Type B pancreatic cell (in vitro differentiated cells): ENCODE measurements at places on chromosomes 1 and 21. TPM values are rescaled to one million over a fixed set of nuclear protein-coding genes. Genes with fewer than 3 reads are reported as not detected.

- no peak overlapping the region for H3K27ac ChIP-seq
- H3K4me3 ChIP-seq = peak overlapping the region; percentile 84
- peak; percentile 69 for DNase-seq
Measured at GRCh38 chr1:164320790-164321731, 237.9 kb upstream of the PBX1 start.

DNA sequence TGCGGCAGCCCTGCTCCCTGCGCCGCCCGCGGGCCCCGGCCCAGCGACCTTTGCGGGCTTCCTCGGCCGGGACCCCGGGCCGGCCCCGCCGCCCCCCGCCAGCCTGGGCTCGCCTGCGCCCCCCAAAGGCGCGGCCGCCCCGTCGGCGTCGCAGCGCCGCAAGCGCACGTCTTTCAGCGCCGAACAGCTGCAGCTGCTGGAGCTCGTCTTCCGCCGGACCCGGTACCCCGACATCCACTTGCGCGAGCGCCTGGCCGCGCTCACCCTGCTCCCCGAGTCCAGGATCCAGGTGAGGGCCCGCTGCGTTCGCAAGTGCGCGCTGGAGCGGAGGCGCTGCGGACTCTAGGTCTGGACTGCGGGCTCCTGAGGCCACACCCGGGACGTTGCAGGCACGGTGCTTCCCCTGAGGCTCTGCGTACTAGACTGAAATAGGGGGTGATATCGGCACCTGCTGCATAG lies 351 bp downstream of the MIXL1 start:
- DNase-seq = no peak
- peaks cover 6% of the 10 kb centered on the region for H3K4me1 ChIP-seq
- H3K27me3 ChIP-seq = peaks cover 44% of the 10 kb centered on the region
- H3K36me3 ChIP-seq = no peaks in the 10 kb centered on the region
- no peak overlapping the region for H3K27ac ChIP-seq

DNA sequence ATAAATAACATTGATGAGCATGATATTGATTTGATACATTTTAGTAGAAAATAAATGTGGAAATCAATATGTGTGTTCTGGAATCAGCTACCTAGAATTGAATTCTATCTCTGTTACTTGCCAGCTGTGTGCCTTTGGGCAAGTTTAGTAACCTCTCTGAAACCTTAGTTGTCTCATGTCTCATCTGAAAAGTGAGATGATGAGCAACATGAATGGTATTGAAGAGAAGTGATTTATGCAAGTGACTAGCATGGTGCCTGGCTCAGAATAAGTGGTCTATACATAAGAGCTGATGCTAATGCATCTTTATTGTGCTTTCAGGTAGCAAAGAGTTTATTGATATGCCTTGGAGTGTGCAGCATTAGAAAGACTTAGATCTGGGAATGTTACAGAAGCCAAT lies 383.3 kb downstream of the PRDM2 start:
- H3K4me3 ChIP-seq = no peak overlapping the region
- no peak for DNase-seq
- H3K27ac ChIP-seq = no peak overlapping the region
- peaks cover 8% of the 10 kb centered on the region for H3K4me1 ChIP-seq
- H3K27me3 ChIP-seq = no peaks in the 10 kb centered on the region

DNA sequence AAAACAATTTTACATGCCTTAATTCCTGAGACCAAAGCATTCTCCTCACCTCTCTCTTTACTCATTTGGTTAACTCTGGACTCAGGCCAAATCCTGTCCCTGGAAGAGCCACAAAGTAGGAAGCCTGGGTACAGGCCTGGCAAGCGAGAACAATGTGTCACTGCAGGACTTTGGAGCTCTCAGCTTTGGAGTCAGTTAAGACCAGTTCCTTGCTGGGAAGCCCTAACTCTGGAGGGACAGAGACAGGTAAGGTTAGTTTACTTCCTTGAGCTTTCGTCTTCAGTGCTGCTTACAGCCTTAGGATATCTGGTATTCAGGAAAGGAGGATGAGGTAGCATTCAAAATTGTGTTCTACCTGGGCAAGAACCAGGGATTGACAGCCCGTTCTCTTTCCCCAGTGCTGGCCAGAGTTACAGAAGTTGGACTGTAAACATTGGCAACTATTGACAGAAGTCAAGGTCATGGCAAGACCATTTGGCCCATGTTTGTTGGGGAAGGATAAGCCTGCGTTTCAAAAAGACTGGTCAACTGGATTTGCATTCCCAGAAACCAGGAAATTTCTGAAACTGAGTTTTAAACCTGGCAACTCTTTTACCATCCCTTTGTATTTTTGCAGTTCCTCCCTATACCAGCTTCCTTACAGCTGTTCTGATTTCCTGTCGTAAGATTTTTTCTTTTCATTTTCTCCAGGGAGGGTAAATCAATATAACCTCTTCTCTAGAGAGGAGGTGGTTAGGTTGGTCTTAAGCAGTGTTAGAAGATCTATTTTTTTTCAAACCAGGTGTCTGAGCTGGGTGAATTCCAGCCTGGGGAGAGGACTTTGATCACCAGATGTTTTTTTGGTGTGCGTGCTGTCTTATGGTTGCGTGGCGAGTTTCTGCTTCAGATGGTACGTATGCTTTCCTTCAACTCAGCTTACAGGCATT lies at the start of gene C4BPB:
TSS of gene C4BPB (plus strand) at position 160 of the 926 bp plus-strand sequence. CDS start at position 832, 672 bp downstream.
- peak within 1 kb of the TSS; percentile 29 for H3K4me3 ChIP-seq
- H3K27ac ChIP-seq = peak within 1 kb of the TSS; percentile 63
- H3K27me3 ChIP-seq = no peaks in the 10 kb centered on the region
- DNase-seq = no peak
- H3K4me1 ChIP-seq = peaks cover 18% of the 10 kb centered on the region

SPATA1 gene
- total RNA-seq = 0.67 and 1.8 TPM in 2 replicates

GRCh38 chr1:2229911-2230731 lies 2.0 kb downstream of the SKI start:
- H3K36me3 ChIP-seq = no peaks in the 10 kb centered on the region
- peaks cover 2% of the 10 kb centered on the region for H3K27me3 ChIP-seq
- H3K4me1 ChIP-seq = peaks cover 39% of the 10 kb centered on the region
- peak overlapping the region; percentile 92 for H3K27ac ChIP-seq

DNA sequence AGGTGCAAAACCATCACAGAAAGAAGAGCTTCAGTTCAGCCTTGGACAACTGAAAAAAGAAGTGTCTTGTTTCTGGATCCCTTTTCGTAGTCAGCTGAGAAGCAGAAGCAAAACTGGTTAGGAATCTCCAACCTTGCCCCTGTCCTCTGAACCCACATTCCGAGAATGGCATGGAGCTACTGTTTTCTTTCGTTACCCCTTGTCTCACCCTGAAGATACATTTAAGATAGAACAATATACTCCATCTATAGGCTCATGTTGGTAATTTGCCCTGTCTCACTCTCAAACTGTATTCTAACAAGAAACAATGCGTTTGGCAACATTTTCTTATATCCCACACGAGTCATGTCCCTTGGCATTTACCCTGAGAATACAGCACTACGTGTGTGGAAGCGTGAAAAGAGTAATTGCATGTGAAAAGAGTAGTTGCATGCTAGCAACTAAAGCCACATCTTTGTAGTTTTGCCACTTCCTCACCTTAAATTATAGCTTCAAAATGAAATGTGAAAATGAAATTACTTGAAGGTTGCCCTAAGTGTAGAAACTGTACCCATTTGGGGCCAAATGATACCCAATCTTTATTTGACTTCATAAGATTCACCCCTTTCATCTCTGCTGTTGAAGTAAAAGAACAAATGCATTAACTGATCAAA lies 5.3 kb downstream of the SLAMF7 start:
- H3K27ac ChIP-seq = no peak overlapping the region
- H3K4me3 ChIP-seq = no peak overlapping the region
- H3K4me1 ChIP-seq = no peaks in the 10 kb centered on the region
- peaks cover 9% of the 10 kb centered on the region for H3K27me3 ChIP-seq
- no peaks in the 10 kb centered on the region for H3K36me3 ChIP-seq
- no peak for DNase-seq

GRCh38 chr21:45404730-45405270 lies at the start of gene COL18A1:
COL18A1 (plus strand) TSS chr21:45405165; CDS start chr21:45405231, 66 bp downstream.
- peaks cover 14% of the 10 kb centered on the region for H3K27me3 ChIP-seq
- peak within 1 kb of the TSS; percentile 90 for H3K27ac ChIP-seq
- H3K36me3 ChIP-seq = peaks cover 6% of the 10 kb centered on the region
- peak within 1 kb of the TSS; percentile 94 for H3K4me3 ChIP-seq
- no peak for DNase-seq
- H3K4me1 ChIP-seq = peaks cover 34% of the 10 kb centered on the region

- H3K36me3 ChIP-seq = peaks cover 27% of the 10 kb centered on the region
- peak overlapping the region; percentile 25 for H3K27ac ChIP-seq
- peaks cover 8% of the 10 kb centered on the region for H3K4me1 ChIP-seq
Measured at GRCh38 chr1:206589206-206589605, 23.1 kb downstream of the EIF2D start.

KPRP gene
- total RNA-seq = not detected in 2 replicates

DNA sequence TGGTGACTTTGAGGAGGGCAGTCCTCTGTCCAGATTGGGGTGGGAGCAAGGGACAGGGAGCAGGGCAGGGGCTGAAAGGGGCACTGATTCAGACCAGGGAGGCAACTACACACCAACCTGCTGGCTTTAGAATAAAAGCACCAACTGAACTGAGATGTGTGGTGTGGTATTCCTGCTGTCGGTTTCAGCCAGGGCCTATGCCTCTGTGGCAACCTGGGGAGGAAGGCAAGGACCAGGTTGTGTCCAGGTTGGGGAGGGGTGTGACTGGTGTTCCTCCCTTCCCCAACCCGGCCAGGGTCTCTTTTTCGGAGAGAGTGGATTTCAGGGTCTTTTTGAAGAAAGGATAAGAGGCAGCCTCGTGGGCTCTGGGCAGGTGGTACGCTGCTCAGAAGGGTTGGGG lies 6.3 kb downstream of the PROK1 start:
- no peaks in the 10 kb centered on the region for H3K4me1 ChIP-seq
- H3K27ac ChIP-seq = no peak overlapping the region
- no peak overlapping the region for H3K4me3 ChIP-seq
- no peaks in the 10 kb centered on the region for H3K36me3 ChIP-seq
- no peak for DNase-seq

GRCh38 chr1:106754957-106755356 lies 301.5 kb upstream of the PRMT6 start:
- H3K4me1 ChIP-seq = no peaks in the 10 kb centered on the region
- no peaks in the 10 kb centered on the region for H3K36me3 ChIP-seq
- no peaks in the 10 kb centered on the region for H3K27me3 ChIP-seq
- no peak overlapping the region for H3K4me3 ChIP-seq
- H3K27ac ChIP-seq = no peak overlapping the region
- no peak for DNase-seq

GRCh38 chr1:232880354-232880753 lies 70.1 kb upstream of the NTPCR start:
- H3K4me3 ChIP-seq = no peak overlapping the region
- H3K27me3 ChIP-seq = peaks cover under 1% of the 10 kb centered on the region

C1orf141 gene
- total RNA-seq = not detected in 2 replicates
